ENCODE measurements at places on chromosomes 5 and 9. TPM values are rescaled to one million over a fixed set of nuclear protein-coding genes. Genes with fewer than 3 reads are reported as not detected.

DNA sequence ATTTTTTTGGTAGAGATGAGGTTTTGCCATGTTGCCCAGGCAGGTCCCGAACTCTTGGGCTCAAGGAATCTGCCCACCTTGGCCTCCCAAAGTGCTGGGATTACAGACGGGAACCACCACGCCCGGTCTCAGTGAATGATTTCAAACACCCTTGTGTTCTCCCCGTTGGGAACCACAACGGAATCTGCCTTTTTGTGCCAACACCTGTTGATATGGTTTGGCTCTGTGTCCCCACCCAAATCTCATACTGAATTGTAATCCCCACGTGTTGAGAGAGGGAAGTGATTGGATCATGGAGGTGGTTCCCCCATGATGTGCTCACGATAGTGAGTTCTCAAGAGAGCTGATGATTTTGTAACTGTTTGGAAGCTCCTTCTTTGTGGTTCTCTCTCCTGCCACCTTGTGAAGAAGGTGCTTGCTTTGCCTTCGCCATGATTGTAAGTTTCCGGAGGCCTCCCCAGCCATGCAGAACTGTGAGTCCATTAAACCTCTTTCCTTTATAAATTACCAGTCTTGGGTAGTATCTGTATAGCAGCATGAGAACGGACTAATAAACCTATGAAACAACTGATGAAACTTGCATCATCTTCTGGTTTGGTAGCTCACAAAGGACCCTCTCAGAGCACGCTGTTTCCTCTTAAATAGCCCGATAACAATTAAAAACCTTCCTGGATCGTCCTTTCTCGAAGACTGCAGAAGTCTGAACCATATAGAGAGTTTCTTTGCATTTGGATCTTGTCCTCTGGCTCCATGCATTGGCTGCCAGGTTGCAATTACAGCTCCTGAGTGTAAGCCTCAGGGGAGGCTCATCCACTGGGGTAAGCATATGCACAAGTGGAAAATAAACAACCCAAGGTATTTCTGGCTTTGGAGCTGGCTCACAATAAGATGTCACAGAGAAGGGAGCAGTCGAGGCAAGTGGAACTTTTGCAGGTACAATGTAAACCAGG lies 91.5 kb downstream of the SPRY4 start:
- no peaks in the 10 kb centered on the region for H3K4me1 ChIP-seq
- no peaks in the 10 kb centered on the region for H3K36me3 ChIP-seq
- H3K27ac ChIP-seq = no peak overlapping the region
- no peak for DNase-seq

- no peak overlapping the region for H3K27ac ChIP-seq
- H3K4me1 ChIP-seq = no peaks in the 10 kb centered on the region
- no peaks in the 10 kb centered on the region for H3K36me3 ChIP-seq
- H3K27me3 ChIP-seq = no peaks in the 10 kb centered on the region
- no peak overlapping the region for H3K4me3 ChIP-seq
- no peak for DNase-seq
These were observed 94.9 kb upstream of the DAB2 start for GRCh38 chr5:39519566-39520231.

DNA sequence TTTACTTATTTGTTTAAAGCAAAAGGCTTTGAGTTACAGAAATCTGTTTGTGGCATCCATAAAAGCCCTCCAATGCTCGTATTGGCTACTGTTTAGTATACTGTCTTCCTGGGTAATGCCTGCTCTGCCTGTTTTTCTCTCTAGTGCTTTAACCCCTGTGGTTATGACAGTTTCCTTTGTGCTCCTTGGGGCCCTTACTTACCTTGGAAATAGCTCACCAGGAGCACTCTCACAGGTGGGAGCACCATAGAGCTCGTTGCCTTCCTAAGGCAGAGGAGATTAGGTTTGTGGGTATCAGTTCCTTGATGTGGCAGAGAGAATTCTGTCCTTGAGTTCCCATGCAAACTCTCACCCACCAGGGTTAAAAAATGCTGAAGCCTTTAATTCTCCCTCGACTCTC lies 242.8 kb downstream of the CDH18 start:
- H3K27me3 ChIP-seq = no peaks in the 10 kb centered on the region
- H3K27ac ChIP-seq = no peak overlapping the region
- DNase-seq = no peak
- no peak overlapping the region for H3K4me3 ChIP-seq
- H3K36me3 ChIP-seq = no peaks in the 10 kb centered on the region
- no peaks in the 10 kb centered on the region for H3K4me1 ChIP-seq

DNA sequence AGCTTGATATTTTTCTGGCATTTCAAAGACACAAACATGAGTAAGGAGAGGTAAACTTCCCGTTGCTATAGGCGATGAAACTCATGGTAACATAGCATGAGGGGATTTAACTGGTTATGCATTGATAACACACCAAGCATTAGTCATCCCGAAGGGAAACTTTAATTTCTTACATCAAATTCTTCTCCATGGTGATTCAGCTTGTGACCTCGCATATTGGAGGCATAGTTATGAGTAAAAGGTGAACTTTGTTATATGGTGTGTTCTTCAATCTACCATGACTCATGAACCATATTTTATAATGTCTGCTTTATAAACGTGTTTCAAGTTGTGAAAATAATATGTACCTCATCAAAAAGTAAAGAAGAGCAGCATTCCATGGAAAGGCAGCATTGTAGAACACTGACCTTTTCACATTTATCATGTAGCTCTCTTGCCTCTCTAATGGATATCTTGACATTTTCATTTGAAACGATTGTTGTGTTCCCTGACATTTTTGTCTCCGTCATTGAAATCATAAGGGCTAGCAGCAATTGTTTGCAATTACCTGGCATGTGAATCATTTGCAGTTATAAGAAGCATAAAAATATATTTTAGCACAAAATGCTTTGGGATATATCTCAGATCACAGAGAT lies 491.8 kb downstream of the ANXA1 start:
- no peaks in the 10 kb centered on the region for H3K36me3 ChIP-seq
- DNase-seq = no peak
- no peak overlapping the region for H3K27ac ChIP-seq
- H3K4me3 ChIP-seq = no peak overlapping the region
- no peaks in the 10 kb centered on the region for H3K27me3 ChIP-seq

- H3K27ac ChIP-seq = no peak overlapping the region
- peaks cover 78% of the 10 kb centered on the region for H3K36me3 ChIP-seq
- H3K27me3 ChIP-seq = no peaks in the 10 kb centered on the region
- DNase-seq = no peak
- no peak overlapping the region for H3K4me3 ChIP-seq
These were observed 151.0 kb downstream of the MYO10 start for GRCh38 chr5:16784843-16785791.

- no peaks in the 10 kb centered on the region for H3K36me3 ChIP-seq
- peak overlapping the region; percentile 31 for H3K4me3 ChIP-seq
- no peak for DNase-seq
These were observed 350.0 kb downstream of the DEPDC1B start for GRCh38 chr5:60349891-60350415.

DNA sequence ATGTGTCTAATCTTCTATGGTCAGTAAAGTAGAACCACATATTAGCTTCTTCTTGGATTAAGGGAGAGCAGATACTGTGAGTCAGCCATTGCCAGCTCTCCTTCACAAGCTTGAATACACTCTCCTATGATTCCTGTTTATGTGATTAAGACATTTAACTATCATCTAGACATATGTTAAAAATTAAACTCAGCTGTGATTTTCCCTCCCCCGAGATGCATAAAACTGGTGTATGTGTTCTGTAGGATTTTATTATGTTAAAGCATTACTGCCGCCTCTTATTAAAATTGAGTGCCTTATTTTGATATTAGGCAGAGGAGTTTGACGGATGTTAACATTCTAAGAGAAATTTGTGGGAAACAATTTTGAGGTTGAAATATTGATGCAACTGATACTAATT lies 114.6 kb downstream of the ACTBL2 start:
- H3K4me3 ChIP-seq = no peak overlapping the region
- DNase-seq = no peak
- H3K27me3 ChIP-seq = no peaks in the 10 kb centered on the region
- H3K27ac ChIP-seq = no peak overlapping the region
- no peaks in the 10 kb centered on the region for H3K36me3 ChIP-seq

DNA sequence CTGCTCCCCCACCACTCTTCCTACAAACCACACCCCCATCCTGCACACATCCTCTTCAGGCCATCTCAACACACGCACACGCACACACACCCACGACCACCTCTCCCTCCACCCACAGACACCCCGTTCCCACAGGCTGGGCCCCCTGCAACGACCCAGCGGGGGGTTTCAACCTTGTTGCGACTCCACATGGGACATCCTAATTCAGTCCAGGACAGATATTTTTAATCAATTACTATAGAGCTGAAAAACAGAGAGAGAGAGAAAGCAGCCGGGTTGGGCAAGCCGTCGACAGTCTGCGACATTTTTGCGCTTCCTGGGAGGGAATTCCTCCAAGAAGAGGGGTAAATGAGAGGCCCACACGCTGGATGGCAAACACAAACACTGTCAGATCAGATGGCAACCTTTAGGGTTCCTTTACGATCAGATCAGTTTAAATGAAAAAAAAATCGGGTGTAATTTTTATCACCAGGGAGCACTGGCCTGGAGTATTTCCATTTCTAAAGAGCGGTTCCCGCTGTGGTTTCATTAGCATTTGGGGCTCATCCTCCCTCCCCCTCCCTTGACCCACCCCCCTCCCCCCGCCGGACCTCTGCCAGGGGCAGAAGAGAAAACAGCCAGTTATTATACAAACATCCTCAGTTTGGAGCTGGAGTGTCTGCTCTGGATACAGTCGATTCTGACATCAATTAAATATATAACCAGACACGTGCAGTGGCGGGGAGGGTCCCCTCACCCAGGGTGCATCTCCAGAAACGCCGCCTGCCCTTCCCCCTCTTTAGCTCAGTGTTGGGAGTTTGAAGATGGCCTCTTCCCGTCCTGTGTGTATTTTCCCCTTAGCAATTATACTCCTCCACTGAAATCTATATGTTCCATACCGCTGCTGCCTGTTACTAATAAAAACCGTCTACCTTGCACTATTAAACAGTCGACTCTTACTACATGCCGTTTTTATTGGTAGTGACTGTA lies 2.3 kb upstream of the IRX2 start:
- no peaks in the 10 kb centered on the region for H3K36me3 ChIP-seq
- H3K27me3 ChIP-seq = peaks cover 65% of the 10 kb centered on the region
- H3K4me1 ChIP-seq = peaks cover 4% of the 10 kb centered on the region
- H3K27ac ChIP-seq = no peak overlapping the region

- H3K4me1 ChIP-seq = no peaks in the 10 kb centered on the region
- peak overlapping the region; percentile 94 for H3K4me3 ChIP-seq
These were observed 1.3 kb downstream of the SEMA6A start for GRCh38 chr5:116573279-116573701.

DNA sequence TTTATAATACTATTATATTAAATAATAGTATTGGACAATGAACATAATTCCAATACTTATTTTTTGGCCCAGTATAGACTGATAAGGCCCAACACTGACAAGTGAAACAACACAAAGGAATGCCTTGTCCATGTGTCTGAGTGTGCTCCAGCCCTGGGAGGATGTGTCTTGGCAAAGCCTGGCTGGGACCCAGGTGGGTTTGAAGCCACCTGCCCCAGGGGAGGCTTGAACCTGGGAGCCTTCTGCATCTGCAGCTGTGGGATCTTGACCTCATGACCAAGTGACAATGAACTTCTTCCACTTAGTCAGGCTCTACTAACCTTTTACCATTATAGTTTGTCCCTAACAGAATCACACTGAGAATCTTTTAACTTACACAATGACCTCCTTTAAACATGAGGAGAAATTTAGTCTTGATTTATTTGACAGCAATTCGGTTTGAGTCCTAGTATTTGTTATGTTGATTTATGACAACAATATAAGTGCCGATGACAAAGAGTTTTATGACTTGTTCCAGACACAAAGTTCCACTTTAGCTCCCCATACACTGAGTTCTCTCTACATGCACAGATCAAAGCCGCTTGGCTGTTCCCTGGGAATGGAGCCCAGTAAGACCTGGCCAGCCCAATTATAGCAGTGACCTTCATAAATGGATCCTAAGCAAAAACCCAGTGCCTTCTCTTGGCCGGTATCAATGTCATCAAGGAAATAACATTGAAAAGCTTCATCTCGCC lies 294.5 kb downstream of the CTNND2 start:
- no peak overlapping the region for H3K27ac ChIP-seq
- no peaks in the 10 kb centered on the region for H3K27me3 ChIP-seq
- H3K4me1 ChIP-seq = no peaks in the 10 kb centered on the region
- H3K4me3 ChIP-seq = no peak overlapping the region

DNA sequence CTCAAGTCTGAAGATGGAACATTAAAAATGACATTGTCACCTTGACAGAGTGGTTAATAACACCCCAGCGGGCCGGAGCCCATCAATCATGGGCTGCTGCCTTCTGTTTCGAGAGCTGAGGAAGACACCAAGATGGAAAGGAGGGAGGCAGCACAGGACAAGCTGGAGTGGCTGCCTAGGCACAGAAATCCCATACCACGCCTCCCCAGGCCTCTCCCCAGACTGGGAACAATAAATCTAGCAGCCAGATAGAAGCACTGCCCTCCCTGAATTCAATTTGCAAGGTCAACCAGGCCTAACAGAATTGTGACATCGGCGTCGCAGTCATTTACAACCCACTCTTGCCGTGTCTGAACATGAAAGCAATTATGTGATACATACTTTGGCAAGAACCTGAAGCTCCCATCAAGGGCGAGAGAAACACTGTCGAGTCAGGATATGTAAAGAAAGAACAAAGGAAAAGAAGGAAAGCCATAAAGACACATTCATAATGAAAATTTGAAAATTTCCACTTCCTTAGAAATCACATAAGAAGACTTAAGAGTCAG lies 35.4 kb upstream of the ZNF354A start:
- H3K27me3 ChIP-seq = no peaks in the 10 kb centered on the region
- H3K4me3 ChIP-seq = no peak overlapping the region
- no peak for DNase-seq
- no peaks in the 10 kb centered on the region for H3K36me3 ChIP-seq

DNA sequence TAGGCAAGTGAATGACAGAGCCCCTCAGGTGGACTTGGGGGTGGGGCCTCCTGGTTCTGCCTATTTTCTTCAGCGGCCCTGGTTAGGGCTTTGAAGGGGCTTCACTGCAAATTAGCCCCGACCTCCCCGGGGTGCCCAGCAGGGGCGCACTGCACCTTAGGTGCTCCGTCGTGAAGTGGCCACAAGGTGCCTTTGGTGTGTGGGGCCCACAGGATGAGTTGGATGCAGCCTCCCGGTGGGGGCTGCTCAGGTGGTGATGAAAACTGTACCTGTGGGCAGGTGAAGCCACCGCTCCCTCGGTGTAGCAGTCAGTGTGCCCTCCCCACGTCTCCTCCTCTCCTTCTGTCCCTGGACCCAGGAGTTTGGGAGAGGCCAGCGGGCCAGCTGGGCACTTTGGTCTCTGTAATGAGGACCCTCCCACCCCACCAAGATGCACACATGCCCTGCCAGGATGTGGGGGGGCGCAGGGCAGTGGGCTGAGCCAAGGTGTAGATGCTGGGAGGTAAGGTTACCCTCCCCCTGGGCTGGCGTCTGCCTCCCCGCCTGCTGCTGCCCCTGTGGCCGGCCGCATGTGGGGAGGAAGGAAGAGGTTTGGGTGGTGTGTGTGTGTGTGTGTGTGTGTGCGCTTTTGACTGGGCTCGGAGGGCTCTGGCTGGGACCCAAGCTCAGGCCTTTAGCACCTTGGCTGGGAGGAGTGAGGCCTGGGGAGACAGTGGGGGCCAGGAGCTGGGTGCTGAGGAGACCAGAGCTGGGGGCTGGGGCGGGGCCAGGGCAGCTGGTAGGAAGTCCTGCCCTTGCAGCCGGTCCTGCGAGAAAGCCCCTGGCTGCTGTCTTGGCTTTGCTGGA lies 55.6 kb downstream of the RXRA start:
- H3K27ac ChIP-seq = no peak overlapping the region
- H3K27me3 ChIP-seq = no peaks in the 10 kb centered on the region
- H3K4me3 ChIP-seq = no peak overlapping the region

The PCDHB3 gene
- 17.7 TPM for total RNA-seq

The LECT2 gene
- total RNA-seq = not detected

The OCLN gene
- 134 TPM for total RNA-seq

The ACOT12 gene
- total RNA-seq = not detected

Data from endodermal cell (in vitro differentiated cells).